Adrenal gland (tissue), 19 donors: ENCODE measurements at places on chromosomes 5 and 9. TPM values are rescaled to one million over a fixed set of nuclear protein-coding genes. Genes with fewer than 3 reads are reported as not detected.
A peak's percentile ranks its signal among the peaks of the same experiment; 100 is the strongest.

DNA sequence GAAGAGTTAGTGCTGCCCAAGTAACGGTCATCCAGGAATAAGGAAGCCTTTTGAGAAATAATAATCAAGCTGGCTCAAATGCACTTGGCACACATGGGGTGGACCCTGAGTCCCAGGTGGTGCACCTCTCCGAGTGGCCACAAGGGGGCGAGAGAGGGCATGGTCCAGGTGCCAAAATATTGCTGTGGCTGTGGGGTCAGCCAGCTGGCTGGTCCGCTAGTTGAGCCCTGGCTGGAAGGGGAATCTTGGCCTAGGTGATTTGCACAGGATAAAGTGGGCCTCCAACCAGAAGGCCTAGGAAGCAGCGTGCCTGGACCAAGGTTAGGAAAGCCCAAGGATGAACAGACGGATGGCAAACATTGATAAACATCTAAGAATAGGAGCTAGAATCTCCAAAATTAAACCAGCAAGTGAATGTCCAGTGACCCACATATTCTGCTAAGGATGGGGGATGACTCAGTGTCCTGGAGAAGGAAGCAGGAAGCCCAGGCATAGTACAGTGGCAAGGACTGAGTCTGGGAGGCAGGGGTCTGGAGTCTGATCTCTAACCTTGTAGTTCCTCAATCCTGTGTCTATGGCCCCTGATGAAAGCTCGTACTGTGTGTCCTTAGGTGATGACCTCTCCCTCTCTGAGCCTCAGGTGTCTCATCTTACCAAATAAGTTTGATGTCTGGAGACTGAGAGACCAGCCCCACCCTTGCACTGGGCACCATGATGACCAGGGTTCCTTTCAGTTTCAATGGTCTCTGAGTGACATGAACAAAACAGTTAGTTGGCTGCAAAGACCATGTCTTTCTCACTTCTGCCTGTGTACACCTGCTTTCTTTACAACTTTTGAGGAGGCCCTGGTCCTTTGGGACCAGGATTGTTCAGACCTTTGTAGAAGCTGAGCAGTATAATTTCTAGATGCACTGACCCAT is 19.2 kb upstream of the SHB start:
- DNase-seq: peak; percentile 75

- DNase-seq: no peak
These were observed 7.5 kb downstream of the SYK start for GRCh38 chr9:90808890-90809685.

DNA sequence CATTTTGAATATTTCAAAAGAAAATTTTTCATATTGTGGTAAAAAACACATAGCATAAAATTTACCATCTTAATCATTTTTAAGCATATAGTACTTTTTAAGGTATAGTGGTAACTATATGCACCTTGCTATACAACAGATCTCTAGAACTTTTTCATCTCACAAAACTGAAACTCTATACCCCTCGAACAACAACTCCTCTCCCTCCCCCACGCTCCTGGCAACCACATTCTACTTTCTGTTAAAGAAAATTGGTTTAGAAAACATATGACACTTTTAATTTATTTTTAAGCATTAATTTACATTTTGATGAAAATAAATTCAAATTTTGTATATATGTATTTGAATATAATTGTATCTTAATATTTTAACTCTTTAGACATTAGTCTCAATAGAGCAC is 147.2 kb upstream of the EFNA5 start:
- no peak for DNase-seq

DNA sequence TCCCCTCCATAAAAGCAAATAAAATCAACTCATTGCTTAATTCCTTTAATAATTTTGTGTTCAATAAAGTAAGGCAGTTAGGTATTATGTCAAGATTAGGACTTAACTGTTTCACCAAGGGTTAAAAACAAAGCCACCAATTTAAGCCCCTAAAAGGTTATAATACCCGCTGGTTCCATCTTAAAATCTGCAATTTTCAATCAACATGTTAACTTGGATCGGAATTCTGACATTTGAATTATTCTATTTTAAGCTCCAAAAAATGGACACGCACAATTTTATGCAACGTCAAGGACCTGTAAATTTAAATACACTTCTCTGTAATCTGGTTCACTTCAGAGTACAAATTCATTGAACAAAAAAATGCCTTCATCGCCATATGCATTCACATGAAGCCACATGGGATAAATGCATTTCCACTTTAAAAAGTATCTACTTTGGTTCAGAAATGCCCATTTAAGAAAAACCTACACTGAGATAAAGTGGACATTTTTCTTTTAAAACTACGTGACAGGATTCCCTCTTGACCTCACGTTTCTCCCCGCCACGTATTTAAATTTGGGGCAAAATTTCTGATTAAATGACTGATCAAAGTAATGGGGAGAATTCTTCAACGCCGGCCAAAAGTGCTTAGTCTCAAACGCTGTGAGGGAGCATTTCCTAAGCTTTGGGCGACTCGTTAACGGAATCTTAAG is 721 bp downstream of the GIN1 start:
- no peak for DNase-seq

NMUR2 gene
- not detected for total RNA-seq

FXN gene
- total RNA-seq: 18.8 TPM

- no peak for DNase-seq
These were observed 628 bp downstream of the PPP2R2B start for GRCh38 chr5:146877783-146878475.

IFNB1 gene
- total RNA-seq: not detected

SPINK13 gene
- 1.7 TPM for total RNA-seq

- no peak for DNase-seq
These were observed 132.7 kb downstream of the GNAQ start for GRCh38 chr9:77898864-77899263.

RAD23B gene
- total RNA-seq: 145 TPM

DNA sequence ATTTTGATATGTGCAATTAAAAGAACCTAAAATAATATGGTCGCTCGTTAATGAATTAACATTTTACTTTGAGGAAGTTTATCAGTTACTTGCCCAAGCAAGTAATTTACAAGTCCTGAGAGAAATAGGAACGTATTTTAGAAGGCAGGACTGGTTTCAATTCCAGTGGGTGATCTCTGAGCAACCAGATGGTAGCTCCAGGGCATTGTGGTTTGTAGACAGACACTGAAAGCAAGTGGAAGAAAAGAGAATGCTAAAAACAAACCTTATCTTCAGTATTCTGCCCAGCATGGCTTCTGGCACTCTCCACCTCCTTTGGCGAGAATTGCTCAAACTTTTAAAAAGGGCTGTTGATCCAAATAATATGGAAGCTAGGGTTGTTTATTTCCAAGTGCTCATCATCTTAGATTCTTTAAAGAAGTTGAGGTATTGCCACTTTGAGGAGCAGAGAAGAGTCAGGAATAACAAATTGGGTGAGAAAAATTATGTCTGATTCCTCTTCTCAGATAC is 31.8 kb upstream of the ERAP2 start:
- DNase-seq: no peak

DNA sequence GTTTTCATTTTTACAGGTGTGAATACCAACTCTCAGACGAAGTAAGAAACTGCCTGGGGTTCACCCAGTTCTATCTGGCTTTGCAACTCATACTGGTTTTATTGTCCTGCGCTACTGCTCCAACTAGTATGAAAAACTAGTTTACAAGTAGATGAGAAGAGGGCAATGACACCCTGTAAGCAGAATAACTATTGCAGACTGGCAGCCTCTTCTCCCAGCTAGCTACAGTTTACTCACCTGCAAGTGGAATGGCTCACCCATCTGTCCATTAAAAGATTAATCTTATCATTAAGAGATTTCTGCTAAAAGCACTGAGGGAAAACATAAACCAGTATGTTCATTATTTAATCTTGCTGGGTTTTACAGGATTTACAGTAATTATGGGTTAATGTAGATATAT is 113.4 kb downstream of the FRMD3 start:
- DNase-seq: no peak

FBN2 gene
- 9.4 TPM for total RNA-seq

GRCh38 chr9:135086597-135087488 is 625 bp upstream of the OLFM1 start:
- no peak for DNase-seq

ARSI gene
- 0.96 TPM for total RNA-seq

GRCh38 chr5:170179626-170180025 is 53.2 kb upstream of the C5orf58 start:
- DNase-seq: no peak

DNA sequence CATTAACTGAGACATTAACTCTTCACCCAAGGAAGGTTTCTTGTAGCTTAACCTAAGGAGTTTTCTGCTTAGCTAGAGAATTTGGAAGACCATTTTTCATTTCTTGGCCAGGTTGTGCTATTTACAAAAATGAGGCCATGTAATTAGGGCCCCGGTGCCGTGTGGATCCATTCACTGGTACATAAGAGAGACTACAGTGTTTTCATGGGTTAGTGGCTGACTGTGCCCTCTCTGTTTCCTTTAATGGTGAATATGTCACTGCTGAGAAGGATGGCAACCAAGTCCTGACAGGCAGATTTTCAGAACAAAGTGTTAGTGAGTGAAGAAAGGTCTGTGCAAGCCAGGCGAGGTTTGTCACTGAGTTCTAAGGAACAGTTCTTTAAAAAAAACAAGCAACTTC is 15.4 kb downstream of the MEGF10 start:
- DNase-seq: no peak

DNA sequence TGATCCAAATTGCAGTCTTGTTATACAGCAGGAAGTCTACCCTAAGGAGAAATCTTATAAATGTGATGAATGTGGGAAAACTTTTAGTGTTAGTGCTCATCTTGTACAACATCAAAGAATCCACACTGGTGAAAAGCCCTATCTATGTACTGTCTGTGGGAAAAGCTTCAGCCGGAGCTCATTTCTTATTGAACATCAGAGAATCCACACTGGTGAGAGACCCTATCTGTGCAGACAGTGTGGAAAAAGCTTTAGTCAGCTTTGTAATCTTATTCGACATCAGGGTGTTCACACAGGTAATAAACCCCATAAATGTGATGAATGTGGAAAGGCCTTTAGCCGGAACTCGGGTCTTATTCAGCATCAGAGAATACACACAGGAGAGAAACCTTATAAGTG is 10.4 kb downstream of the ZNF189 start:
- DNase-seq: no peak

DNA sequence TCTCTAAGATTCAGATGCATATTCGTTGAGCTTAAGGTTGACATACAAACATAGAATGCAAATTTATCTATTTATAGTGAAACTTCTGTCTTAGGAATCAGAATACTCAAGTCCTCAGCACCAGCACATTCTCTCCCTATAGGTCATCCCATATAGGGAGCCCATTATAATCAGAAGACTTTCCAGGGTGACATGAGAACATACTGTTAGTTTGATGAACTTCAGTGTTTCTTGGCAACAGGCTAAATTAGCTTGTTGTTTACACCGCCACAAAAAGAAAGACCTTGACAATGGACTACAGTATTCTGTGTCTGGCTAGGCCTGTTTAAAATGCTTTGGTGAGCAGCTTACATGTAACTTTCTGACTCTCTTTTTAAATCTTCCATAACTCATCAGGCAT is 104.2 kb downstream of the TAF11L14 start:
- no peak for DNase-seq

- peak; percentile 0 for DNase-seq
These were observed 64.6 kb downstream of the PSMB7 start for GRCh38 chr9:124350494-124351263.

PLCXD3 gene
- 22.9 TPM for total RNA-seq

DNA sequence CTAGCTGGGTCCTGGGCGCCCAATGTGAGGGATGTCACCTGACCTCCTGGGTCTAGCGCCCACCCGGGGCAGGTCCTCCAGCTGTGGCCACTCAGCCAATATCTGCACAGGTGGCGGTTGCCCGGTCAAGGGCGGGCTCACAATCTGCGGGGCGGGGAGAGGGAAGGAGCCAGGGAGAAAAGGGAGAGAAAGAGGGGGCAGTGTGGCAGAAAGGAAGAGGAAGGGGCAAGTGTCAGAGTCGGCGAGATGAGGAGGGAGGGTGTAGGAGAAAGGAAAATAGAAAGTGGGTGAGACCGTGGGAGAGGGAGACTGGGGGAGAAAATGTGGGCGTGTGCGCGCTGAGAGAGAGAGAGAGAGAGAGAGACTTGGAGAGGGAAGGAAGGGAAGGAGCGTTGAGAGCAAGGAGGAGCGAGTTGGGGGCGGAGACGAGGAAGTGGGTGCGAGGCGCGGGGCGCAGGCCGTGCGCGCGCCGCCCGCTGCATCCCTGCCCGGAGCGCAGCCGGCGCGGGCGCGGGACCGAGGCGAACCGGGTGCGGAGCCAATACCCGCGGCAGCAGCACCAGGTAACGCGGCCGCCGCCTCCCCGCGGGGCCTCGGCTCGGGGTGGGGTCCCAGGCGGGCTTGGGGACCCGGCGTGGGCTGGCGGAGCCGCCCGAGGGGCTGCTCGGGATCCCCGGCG is at the start of gene HRH2:
Gene HRH2, plus strand, starts transcription at position 479 of the 679 bp plus-strand sequence. CDS start 25,163 bp downstream, outside the sequence.
- no peak for DNase-seq

GRCh38 chr5:151104795-151105194 is 24.0 kb upstream of the TNIP1 start:
- no peak for DNase-seq

DNA sequence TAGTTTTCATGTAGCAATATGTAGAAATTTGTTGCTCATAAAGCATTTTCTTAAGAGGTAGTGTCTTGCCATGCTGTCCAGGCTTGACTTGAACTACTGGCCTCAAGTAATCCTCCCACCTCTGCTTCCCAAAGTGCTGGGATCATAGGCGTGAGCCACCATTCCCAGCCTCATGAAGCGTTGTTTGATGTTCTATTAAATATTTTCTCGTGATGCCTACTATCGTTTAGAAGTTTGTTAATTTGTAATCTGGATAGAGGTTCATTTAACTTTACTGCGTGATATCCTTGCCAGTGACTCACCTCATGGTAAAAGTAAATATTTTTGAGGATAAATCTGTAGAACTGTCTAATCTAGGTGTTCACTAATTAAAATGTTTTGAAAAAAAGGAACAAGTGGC is 82.6 kb downstream of the VCAN start:
- no peak for DNase-seq

GRCh38 chr9:17631396-17631795 is 52.5 kb downstream of the SH3GL2 start:
- DNase-seq: no peak

TDRD7 gene
- 9.3 TPM for total RNA-seq

DNA sequence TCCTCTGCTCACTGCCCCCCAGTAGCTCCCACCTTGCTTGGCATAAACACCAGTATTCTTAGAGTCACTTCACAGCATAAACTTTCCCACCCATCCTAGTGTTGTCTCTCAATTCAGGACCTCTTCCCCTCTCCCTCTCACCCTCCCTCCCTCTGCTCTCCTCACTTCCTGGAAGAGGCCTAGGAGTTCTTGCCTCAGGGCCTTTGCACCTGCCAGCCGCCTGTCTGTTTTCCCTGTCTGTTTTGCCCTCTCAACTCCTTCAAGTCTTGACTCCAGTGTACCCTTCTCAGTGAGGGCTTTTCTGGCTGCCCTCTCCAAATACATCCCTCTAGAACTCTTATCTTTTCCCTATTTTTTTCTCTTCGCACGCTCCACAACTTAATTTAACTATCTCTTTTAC is 86.2 kb downstream of the ENTREP1 start:
- DNase-seq: no peak
